Heart left ventricle (tissue), 16 donors: ENCODE measurements at places on chromosomes 4 and X.
A peak's percentile ranks its signal among the peaks of the same experiment; 100 is the strongest.

- DNase-seq = no peak
Measured at GRCh38 chr4:112279025-112279881, 6.5 kb downstream of the TIFA start.

- DNase-seq = no peak
Measured at GRCh38 chr4:150746156-150746555, 164.2 kb downstream of the MAB21L2 start.

- DNase-seq = no peak
Measured at GRCh38 chr4:10302096-10302495, 155.1 kb downstream of the ZNF518B start.

- DNase-seq = peak; percentile 50
Measured at GRCh38 chr4:55409468-55410171, 13.9 kb downstream of the TMEM165 start.

- DNase-seq = no peak
Measured at GRCh38 chr4:89196056-89196674, 84.8 kb downstream of the TIGD2 start.

- DNase-seq = no peak
Measured at GRCh38 chr4:8917321-8917811, 45.7 kb upstream of the HMX1 start.

DNA sequence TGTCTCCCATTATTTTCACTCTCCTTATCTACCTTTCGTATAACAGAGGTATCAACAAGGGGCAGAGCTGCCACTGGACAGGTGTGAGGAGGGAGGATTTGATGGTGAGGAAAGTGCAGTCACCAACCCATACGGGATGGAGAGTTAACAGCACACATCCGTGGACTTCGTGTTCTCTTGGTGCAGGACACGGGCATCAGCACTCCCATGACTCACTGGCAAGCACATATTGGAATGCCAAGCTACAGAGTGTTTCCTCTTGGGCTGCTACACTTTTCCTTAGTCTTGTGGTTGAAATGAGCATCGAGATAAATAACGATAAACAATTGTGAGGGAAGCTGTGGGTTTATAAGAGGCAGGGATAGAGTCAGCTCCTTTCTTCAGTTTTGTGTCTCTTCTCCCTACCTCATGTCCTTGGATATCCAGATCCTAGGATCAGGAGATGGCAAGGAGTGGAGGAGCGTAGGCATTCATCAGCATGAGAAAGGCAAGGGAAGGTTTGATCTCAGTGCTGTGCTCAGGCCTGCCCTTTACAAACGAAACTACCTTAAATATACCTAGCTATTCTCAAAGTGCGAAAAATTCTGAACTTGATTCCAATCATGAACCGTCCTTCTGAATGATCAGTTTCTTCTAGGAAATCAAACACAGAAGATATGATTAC is 96.3 kb downstream of the ZNF827 start:
- DNase-seq = no peak

DNA sequence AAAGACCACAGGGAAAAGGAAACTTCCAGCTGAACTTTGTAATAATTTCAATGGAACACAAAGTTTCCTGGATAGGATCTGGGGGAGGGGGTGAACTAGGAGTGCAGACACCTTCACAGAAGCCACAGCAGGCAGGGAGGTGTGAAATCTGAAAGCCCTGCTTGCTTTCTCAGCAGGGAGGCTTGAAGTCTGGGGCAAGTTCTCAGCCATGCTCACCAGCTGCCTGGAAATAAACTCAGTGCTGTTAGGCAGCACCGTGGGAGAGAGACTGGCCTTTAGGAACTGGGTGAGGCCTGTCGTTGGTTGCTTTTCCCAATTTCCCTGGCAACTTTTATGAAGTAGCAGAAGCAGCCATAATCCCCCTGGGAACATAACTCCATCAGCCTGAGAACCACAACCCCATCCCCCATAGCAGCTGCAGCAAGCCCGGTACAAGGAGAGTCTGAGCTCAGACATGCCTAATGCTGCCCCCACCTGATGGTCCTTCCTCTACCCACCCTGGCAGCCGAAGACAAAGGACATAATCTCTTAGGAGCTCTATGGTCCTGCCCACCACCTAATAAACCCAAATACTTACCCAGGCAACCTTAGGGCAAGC is 39.2 kb upstream of the NMU start:
- DNase-seq = no peak

- DNase-seq = no peak
Measured at GRCh38 chrX:24603191-24603590, 44.0 kb downstream of the PCYT1B start.

DNA sequence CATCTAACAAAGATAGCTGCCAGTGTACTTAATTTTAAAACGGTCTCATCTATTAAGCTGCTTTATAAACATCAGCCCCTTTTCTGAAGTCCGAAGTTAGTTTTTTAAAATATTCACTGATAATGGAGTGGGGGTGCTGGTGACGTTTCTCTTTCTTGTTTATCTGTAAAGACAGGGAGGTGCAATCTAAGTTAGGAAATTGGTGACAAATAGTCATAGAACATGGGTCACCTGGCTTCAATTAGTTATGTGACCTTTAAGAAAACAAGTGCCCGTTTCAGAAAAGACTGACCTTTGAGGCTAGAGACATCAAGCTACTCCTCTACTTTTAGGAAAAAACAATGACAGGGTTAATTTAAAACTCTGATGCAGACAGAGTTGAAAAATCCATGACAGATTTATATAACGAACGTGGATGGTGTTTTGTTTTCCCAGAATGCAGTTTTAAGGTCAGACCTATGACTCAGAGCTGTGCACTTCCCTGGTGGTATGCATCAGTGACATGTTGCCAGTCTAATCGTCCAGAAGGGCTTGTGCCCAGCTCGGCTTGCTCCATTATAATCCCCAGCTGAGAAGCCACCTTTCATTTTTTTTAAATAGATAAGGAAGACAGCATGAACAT is 38.2 kb downstream of the FHL1 start:
- no peak for DNase-seq

GRCh38 chrX:37817579-37817978 is 29.8 kb downstream of the DYNLT3 start:
- no peak for DNase-seq

DNA sequence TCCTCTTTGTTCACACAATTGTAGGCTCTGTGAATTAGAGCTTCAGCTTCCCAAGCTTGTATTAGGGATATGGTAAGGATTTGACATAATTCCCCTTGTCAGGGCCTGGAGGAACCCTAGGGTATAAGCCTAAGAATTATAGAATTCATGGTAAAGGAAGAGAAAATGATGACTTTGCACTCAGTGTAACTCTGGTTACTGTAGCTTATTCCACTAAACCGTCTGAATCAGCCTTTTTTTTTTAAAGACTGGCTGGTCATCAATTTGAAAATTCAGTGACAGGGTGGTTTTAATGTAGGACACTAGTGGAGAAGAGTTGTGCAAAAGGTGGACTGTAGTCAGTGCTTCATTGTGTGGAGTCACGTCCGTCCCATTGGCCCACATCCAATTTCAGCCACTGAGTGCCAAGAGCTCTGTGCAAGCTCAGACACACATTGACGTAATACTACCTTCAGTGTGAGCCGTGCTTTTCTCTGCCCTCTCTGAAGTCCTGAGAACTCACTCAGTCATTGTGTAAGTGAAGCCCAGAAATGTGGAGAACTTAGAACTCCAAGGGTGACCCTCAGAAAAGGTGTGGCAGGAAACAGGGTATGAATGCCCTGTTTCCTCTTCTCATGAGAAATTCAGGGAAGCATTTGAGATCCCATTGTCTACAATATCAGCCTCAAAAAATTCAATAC is 449.8 kb downstream of the C4orf33 start:
- DNase-seq = peak; percentile 75

DNA sequence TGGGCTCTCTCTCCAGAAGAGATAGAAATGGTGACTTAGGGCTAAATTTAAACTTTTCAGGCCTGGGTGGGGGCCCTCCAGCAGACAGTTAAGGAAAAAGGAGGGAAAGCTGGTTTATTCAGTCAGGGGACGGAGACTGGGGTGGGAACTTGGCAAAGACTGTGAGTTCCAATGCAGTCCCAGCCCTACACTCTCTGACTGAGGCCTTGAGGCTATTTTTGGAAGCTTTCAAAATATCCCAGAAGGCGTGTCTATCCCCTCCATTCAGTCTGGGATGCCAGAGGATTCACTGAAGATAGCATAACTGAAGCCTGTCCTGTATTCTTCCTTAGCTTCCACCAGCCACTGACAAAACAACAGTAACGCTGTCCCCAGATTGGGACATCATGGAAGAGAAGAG is 32.1 kb upstream of the MSN start:
- peak; percentile 38 for DNase-seq

DNA sequence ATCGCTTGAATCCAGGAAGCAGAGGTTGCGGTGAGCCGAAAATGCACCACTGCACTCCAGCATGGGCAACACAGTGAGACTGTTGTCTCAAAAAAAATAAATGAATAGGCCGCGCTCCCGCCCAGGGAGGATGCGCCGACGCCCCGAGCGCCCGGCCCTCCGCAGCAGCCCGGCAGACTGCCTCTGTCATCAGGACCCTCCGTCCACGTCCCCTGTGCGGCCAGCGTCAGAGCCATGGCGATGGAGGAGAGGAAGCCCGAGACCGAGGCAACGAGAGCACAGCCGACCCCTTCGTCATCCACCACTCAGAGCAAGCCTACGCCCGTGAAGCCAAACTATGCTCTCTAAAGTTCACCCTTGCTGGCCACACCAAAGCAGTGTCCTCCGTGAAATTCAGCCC is 21.4 kb downstream of the LIAS start:
- DNase-seq = no peak

DNA sequence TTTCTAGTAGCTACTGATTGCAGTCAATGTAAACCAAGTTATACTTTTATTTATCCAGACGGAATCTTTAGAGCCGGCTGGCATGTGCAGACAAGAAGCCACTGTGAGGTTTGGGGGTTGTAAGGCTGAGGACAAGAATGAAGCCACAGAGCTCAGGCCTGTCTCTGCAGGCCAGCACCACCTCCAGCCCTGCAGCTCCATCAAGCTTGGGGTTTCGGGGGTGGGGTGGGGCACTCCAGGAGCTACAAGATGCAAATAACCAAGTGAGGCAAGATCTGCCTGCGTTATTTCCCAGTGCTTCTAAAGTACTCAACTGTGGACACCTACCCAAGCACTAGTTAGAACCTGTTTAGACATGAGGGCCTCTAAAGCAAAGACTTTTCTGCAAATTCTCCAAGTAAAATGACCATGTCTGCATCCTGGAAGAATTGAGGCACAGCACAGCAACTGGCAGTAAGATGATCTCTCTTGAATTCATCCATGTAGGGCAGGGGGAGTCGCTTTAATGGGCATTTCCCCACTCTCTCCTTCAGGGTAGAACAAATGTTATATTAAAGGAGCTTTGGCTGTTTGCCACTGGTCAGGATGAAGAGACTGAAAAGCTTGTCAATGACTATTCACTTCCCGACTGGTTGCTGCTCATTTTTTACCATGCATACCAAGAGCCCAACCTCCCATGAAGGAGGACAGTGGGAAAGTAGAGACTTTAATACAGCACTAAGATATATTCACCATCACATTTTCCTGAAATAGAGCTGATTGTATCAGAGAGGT is 222.5 kb downstream of the MGST2 start:
- no peak for DNase-seq

DNA sequence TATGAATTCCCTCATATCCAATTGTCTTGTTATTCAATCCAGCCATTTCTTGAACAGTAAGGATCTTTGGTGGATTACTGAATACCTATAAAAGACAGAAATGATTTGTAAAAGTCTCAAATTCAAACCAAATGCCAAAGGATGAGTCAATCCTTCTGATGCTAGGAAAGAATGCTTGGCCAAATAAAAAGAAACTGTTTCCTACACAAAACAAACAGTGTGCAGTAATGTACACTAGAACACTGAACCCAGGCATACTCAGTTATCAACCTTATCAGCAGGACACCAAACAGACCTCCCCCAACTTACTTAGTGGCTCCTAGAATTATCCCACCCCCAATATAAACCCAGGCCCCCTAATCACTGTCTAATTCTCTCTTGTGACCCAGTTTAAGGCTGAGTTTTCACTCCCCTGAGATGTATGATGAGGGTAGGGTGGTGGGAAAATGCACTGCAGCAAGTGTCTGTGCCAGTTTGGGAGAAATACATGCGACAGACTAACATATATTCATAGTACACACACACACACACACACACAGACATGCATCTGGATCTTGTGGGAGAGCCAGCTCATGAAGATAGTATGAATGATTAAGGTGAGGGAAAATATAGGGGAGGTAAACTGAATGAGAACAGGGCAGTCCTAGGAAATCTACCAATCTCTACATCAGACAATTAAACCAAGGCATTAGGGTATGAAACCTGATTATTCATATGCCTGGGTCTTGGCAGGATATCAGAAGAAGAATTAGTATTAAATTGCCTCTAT is 35.0 kb downstream of the CLDN2 start:
- DNase-seq = no peak

DNA sequence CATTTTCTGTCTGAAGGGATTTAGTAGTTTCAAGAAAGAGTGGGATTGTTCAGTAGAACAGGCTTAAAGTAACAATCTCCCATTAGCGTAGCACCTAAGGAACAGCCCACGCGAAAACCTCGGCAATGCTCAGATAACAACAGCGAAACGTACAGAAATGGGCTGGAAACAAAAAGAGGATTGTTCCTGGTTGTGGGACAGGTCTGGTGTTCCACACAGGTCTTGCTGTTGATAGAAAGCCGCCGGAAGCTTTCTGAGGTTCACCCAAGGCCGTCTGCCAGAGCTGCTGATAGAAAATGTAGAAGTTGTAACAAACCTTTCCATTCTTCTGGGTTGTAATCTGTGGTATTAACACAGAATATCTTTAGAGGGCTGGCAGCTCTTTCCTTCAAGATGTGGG is 69.4 kb upstream of the CLCN4 start:
- no peak for DNase-seq

- no peak for DNase-seq
Measured at GRCh38 chrX:14039344-14039743, 9.7 kb upstream of the GEMIN8 start.

DNA sequence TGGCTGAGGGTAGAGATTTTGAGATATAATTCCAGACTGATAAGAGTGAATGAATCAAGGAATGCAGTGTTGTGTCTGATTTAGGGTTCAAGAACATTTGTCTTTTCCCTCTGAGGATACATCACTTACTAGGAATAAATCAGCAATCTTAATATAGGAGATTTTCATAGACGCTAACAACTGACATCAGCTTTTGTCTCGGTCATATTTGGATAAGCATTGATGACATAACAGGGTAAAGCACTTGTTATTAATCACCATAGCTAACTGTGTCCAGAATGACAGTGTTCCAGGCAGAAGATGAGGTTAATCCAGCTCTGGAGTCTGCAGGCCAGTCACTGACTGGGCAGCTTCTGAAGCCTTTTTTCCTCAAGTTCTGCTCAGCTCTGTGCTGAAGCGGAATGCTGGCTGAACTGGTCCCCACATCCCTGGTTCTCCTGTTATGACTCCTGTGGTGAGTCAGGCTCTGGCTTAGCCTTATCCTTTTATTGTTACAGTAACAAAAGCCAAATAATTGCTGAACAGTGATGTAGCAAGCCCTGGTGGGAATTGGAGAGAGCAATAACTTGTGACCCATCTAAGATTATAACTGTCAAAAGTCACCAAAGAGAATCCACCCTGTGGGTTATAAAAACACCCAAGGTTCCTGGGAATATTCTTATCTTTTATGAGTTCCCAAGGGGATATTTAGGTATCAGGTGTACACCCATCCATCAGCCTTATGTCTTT is 41.8 kb downstream of the FNIP2 start:
- DNase-seq = peak; percentile 61
